Naive B cell (primary cell): ENCODE measurements at places on chromosomes 16 and 17.

- no peak for DNase-seq
These were observed 7.6 kb downstream of the C17orf113 start for GRCh38 chr17:42042598-42043319.

DNA sequence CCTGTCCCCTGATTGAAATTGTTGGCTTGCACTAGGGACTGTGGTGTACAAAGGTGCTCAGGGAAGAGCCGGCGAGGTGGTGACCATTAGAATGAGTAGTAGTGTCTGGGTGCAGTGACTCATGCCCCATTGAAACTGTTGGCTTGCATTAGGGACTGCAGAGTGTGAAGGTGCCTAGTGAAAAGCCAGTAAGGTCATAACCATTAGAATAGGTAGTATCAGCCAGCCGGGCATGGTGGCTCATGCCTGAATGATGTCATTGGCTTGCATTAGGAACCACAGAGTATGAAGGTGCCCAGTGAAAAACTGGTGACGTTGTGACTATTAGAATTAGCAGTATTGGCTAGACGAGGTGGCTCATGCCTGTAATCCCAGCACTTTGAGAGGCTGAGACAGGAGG, 78.9 kb downstream of the ABCC6 start:
- DNase-seq: no peak

DNA sequence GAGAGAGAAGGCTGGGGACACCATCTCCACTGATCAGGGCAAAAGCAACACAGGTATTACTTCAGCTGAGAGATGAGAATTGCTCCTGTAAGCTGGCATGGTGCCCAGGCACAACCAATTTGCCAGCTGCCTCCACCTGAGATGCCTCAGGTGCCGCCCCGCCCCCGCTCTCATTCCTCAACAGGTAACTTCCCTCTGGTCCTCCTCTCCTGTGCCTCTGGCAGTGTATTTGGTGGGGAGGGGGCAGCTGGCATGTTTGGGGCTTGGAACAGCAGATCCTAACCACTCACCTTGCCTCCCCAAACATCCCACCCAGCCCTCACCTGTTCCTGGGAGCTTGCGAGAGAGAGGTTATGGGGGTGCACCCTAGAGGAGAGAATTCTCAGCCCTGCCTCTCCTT, 2.9 kb upstream of the SRCIN1 start:
- DNase-seq: no peak

- no peak for DNase-seq
These were observed 8.5 kb downstream of the SCGB1C2 start for GRCh38 chr17:145671-146541.

DNA sequence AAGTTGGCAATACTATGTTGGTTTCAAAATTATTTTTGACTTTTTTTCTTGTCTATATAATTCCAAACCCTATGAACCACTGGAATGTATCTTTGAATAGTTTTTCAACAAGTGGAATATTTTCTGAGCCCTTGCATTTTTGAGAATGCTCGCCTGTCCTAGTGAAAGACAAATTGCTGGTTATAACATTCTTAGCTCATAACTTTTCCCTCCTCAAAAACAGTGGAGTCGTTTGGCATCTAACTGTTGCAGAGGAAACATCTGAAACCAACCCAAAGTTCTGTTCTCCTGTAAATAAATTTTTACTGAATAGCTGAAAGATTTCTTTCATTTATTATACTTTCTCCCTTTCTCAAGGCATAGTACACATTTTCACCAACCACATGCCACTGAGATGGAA, 11.3 kb upstream of the COX10 start:
- no peak for DNase-seq

DNA sequence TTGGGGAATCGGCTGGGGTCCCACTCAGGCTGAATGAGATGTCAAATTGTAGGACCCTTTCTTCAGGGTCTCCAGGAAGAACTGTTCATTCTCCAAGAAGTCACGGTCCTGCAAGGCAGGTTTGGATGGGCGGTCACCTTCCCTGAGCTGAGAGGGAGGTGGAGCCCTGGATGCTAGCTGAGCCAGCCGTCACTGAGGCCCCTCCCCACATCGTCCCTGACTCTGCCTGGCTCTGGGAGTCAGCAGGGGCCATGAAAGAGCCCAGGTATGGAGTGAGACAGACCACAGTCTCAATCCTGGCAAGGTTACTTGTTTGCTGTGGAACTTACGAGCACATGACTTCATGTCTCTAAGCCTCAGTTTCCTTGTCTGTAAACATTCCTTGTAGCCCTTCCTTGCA, 6.0 kb upstream of the MRPL38 start:
- DNase-seq: no peak

GRCh38 chr17:72667096-72668063, 425.1 kb downstream of the SLC39A11 start:
- no peak for DNase-seq

DNA sequence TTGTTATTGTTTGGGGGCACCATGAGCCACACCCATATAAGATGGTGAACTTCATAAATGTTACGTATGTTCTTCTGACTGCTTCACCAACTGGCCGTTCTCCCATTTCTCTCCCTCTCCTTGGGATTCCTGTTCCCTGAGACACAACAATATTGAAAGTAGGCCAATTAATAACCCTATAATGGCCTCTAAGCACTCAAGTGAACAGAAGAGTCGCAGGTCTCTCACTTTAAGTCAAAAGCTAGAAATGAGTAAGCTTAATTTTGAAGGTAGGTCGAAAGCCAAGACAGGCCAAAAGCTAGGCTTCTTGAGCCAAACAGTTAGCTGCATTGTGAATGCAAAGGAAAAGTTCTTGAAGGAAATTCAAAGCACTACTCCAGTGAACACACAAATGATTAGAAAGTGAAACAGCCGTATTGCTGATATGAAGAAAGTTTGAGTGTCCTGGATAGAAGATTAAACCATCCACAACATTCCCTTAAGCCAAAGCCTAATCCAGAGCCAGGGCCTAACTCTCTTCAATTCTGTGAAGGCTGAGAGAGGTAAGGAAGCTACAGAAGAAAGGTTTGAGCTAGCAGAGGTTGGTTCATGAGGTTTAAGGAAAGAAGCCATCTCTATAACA, 25.8 kb downstream of the HLF start:
- no peak for DNase-seq

DNA sequence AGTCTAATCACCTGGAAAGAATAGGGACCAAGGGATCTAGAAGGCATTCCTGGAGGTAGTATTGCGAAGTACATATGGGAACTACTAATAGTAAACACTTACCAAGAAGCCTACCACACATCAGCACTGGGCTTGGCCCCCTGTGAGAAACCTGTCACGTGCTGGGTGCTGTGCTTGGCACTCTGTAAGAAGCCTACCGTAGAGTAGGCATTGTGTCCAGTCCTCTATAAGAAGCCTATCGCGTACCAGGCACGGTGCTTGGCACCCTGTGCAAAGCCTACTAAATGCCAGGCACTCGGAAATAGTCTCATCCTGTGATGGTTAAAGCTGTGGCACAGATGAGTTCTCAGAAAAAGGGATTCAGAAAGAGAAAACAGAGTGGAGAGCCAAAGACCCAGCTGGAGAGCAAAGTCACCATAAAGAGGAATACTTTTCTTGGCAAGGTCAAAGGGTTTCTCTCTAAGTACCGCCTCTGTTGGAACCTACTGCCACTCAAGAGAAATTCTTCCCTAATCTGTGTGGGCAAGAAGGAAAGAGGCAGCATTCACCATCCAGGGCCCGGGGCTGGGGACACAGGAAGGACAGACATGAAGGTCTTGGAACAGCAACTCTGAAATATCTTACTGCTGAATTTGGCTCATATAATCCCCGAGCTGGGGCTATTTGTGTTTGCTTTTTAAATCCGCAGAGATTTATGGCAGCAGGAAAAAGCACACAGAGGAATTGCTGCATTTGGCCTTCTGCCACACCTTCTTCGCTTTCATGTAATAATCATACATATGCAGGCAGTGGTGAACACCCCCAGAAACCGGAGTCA, 81.8 kb downstream of the VAT1L start:
- DNase-seq: no peak

GRCh38 chr17:34242587-34243363, 12.3 kb upstream of the CCL2 start:
- peak; percentile 33 for DNase-seq

DNA sequence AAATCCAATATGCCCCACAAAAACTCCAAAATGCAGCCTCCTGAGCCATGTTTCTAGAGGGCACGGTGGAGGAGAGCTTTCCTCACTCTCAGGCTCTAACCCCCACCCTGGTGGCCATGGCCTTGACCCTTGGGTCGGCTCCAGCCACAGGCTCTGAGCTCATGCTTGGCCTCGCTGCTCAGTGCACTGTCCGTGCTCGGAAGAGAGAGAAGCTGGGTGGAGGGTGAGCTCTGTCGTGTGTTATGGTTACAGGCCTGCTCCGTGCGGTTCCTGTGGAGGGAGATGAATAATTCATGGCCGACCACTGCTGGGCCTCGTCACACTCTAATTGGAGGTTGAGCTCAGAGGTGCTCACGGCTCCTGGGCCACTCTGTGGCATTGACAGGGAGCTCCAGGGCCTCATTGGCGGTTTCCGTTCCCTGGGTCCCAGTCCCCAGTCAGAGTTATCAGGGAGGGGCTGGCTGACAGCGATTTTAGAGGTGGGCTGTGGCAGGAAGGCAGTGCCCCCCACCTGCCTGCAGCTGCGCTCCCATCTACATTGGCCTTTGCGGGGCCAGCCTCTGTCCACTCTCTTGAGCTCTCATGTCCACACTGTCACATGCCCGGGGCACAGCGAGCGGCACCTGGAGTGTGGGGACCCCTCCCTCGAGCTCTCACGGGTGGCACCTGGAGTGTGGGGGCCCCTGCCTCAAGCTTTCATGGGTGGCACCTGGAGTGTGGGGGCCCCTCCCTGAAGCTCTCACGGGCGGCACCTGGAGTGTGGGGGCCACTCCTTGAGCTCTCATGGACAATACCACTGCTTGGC, 24.9 kb downstream of the ACSF3 start:
- no peak for DNase-seq

DNA sequence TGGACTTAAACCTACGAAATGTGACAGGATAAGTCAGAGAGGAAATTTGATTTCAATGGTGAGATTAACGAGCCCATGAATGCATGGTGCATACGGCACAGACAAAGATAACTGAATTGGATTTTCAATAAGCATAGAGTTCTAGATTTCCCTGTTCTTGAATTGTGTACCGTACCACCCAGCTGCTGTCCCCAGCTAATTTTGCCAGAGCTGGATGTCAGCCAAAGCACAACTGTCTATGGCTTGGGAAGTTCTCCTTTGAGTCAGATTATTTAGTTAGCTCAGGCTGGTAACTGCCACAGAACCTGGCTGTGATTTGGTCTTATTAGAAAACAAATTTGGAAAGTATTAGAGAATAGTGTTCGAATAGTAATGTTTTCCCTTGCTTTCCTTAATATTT, 143.1 kb downstream of the CDH13 start:
- no peak for DNase-seq

DNA sequence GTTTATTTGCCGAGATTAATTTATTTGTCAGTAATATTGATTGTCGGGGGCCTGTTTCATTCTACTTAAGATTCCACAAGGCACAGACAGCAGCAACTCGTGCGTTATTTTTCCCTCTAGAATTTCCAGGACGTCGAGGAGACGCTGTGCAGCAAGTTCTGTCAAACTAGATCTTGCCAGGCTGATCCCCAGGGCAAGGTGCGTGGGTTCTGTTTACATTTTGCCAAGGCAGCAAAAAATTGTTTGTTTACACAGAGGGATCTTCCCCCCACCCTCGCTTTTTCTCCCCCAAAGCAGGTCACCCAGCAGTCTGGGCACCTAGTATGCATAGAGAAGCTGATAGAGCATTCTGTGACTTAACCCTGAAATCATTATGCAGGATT, 111.4 kb downstream of the IRX3 start:
- no peak for DNase-seq

DNA sequence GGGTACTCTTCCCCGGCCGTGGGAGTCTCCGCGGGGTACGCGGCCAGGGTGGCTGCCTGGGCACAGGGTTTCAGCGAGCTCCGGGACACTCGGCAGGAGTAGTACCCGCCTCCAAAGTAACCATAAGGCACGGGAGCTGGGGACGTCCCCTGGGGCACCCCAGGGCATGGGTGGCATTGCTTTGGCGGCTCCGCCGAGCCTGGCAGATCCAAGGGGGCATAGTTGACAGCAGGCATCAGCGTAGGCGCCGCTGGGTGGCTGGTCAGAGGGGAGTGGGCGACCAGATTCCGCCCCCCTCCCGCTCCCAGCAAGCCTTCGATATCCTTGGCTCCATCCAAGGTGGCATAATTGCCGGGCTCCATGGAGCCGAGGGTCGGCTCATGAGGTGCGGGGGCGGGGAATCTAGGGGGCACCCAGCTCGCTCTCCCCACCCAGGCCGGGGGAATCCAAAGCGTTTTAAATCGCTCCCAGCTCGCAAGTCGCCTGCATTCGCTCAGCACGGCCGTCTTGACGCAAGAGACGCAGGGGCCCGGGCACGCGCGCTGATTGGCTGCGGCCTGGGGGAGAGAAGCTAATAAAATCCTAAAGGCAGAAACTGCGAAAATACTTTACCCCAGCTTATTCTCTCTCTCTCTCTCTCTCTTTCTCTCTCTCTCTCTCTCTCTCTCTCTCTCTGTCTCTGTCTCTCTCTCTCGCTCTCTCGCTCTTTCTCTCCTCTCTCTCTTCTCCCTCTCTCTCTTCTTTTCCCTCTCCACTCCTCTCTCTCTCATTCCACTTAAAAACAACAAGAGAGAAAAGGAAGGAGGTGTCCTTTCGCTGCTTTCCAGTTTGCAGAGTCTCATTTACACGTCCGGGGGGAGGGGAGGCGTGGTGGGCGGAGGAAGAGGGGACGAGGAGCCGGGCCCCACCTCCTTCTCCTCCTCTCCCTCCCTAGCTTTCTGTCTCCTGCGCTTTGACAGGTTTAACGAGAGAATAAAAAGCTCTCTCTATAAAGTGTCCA, at the start of gene HOXB13:
TSS of gene HOXB13 (minus strand) at position 519 of the 1,000 bp plus-strand sequence. CDS start at position 362, 157 bp downstream.
- DNase-seq: no peak

GRCh38 chr17:22454070-22454999, 762.0 kb downstream of the KCNJ18 start:
- DNase-seq: no peak

- peak; percentile 84 for DNase-seq
These were observed at the start of gene PLSCR3 for GRCh38 chr17:7394452-7395191. TSS of gene PLSCR3 (minus strand) at chr17:7394525. CDS start at chr17:7394110, 415 bp downstream.

DNA sequence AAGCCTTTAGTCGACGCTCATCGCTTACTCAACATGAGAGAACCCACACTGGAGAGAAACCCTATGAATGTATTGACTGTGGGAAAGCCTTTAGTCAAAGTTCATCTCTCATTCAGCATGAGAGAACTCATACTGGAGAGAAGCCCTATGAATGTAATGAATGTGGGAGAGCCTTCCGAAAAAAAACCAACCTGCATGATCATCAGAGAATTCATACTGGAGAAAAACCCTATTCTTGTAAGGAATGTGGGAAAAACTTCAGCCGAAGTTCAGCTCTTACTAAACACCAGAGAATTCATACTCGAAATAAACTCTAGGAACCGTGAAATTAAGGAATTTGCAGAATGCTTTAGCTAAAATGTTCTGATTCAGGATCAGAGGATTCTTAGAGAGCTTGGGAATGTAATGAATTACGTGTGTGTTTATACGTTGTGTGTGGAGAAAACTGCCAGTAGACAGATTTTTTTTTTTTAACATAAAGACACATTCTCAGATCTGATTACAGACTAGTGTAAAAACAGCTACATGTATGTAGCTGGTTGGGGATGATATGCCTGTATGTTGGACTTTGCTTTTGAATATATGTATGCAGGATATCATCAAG, 25.4 kb downstream of the ZFP90 start:
- no peak for DNase-seq

- no peak for DNase-seq
These were observed 2.7 kb upstream of the ALDH3A1 start for GRCh38 chr17:19750835-19751234.

GRCh38 chr16:73204359-73205152, 156.6 kb upstream of the ZFHX3 start:
- DNase-seq: no peak

GRCh38 chr17:28950752-28951427, 428 bp downstream of the PHF12 start:
- DNase-seq: no peak
